ENCODE measurements at places on chromosomes 5 and 9. TPM values are rescaled to one million over a fixed set of nuclear protein-coding genes. Genes with fewer than 3 reads are reported as not detected.

GRCh38 chr5:143924311-143924978 lies 112.5 kb downstream of the HMHB1 start:
- peak; percentile 44 for DNase-seq

SLC34A3 gene
- total RNA-seq = 1.0 TPM

DNA sequence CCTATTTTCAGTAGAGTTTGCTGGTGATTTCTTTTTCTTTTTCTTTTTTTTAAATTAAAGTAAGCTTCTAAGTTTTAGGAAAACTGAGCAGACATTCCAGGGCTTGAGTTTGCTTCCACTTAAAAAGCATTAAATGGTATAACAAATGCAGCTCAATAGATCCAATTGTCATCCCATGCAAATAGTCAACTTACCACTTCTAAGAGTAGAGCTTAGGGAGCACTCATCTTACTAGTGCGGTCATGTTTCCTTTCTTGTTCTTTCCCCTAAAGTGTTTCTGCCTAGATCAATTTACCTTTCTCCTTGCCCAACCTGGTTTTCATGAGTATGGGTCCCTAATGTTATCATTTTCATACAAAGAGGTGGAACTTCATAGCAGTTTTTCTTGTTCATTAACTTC lies 13.0 kb upstream of the CEP120 start:
- no peak for DNase-seq

SLC4A9 gene
- total RNA-seq = 0.29 TPM

DNA sequence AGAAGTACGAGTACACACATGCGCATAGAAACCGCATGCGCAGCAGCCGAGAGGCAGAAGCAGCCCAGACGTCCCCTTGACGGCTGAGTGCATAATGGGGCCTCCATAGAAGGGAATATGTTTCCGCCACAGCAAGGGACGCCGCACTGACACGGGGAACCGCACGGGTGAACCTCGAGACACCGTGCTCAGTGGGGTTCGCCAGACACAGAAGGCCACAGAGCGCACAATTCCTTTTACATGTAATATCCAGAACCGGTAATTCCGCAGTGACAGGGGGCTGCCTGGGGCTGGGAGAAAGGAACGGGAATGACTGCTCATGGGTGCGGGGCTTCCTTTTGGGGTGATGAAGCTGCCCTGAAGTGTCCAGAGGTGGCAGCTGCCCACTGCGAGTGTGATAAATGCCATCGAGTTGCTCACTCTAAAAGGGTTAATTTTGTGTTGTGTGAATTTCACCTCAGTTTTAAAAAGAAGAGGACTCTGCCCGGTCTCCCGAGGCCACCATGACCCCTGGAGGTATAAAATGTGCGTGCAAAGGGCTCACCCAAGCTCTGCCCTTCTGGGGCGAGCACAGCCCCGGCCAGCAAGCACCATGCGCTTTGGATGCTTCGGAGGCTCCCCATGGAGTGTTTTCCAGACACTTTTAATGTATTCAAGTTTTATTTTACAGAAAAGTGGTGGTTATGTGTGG lies 29.7 kb downstream of the MRPL36 start:
- DNase-seq = no peak

GDA gene
- total RNA-seq = not detected

DNA sequence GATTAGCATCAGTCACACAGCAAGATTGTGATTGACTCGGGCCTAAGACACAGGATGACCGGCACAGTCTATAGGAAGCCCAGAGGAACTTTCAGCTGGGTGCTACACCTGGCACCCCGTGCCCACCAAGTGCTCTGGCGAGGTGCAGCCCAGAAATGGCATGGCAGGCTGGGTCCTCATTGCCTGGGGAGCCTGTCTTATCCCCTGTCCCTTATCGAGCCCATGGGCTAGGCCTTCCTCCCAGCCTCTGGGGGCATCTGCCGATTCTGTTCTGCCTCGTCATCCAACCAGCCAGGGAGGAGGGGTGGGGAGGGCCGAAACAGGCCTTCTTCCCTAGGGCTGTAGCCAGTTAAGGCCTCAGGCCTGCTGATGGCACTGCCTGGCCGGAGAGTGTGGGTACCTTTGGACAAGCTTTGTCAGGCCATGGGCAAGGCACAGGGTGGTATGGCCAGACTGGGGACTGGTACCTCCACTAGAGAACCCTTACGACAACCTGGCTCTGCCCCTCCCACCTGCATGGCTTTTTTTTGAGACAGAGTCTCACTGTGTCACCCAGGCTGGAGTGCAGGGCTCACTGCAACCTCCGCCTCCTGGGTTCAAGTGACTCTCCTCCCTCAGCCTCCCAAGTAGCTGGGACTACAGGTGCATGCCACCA lies 1.6 kb downstream of the GRK6 start:
- no peak for DNase-seq

TAF11L5 gene
- not detected for total RNA-seq

CDC20B gene
- not detected for total RNA-seq

DNA sequence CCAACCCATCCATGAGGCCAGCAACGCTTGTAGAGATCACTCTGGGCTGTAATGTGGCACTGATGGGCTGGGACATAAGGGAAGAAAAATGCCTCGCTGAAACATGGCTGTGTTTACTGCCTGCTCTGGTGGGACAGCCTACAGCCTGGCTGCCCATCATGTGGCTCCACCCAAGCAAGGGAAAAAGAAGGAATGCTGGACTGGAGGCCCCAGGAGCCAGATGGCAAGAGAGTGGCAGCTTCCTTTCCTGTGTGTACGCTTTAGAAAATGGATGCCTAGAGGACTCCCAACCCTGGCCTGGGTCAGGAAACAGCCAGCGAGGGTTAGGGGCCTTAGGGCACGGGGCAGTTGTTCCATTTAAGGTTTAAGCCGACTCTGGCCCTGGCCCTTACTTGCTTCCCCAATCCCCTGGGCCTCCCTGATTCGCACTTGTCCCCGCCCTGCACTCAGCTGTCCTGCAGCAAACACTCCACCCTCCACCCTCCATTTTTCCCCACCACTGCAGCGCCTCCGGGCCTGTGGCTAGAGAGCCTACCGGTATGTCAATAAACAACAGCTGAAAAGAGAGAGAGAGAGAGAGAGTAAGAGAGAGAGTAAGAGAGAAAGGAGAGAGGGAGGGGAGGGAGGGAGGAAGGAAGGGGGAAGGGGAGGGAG lies 819.4 kb downstream of the SEMA5A start:
- no peak for DNase-seq
